Naive B cell (primary cell): ENCODE measurements at places on chromosomes 13 and 19.

DNA sequence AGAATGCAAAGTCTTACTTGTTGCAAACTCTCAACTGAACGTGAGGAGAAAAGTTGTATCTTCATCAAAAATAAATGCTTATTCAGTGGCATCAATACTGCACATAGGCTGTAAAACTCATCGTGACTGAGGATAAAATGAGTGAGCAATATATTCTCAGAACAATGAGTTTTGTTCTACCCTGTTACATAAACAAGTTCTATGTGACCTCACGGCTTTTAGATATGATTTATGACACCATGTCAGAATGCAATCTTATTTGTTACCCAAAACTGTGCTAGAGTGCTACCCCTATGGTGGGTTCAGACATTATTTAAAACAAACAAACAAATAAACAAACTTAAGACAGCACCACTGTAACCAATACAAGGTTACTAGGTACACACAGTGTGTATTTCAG lies 55.4 kb downstream of the FOXO1 start:
- no peak for DNase-seq

GRCh38 chr13:41660411-41660810 lies 203.1 kb downstream of the RGCC start:
- DNase-seq, result no peak

- no peak for DNase-seq
Measured at GRCh38 chr13:39306639-39307589, 268.7 kb downstream of the NHLRC3 start.

- DNase-seq, result no peak
Measured at GRCh38 chr13:40439928-40440327, 226.5 kb downstream of the FOXO1 start.

DNA sequence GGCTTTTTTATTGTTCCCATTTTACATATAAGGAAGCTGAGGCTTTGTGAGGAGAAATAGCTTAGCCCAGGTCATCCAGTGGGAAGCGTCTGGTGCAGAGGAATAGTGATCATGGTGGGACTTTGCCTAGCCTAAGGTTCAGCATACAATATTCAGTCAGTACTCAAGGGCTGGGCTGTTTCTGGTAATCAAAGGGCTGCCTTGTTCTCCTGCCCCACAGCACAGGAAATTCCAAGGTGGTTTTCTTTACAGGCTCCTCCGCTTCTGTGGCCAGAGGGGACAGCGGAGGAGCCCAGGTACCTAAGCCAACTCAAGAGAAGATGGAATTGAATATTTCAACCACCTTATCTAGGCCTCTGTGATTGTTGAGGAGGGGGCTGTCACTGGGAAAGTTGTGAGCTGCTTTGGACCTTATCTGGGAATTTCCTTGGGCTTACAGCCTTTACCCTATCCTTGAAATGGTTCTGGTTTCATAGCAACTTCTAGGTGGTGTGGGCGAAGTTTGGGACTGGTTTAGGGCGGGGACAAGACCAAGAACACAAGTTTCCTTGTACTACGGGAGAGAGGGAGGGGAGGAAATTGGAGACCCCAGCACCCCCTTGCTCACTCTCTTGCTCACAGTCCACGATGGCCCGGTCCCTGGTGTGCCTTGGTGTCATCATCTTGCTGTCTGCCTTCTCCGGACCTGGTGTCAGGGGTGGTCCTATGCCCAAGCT lies at the start of gene MIA:
Gene MIA (plus strand): TSS at position 606 of the 716 bp plus-strand sequence. CDS start 22 bp downstream, at position 628.
- no peak for DNase-seq

DNA sequence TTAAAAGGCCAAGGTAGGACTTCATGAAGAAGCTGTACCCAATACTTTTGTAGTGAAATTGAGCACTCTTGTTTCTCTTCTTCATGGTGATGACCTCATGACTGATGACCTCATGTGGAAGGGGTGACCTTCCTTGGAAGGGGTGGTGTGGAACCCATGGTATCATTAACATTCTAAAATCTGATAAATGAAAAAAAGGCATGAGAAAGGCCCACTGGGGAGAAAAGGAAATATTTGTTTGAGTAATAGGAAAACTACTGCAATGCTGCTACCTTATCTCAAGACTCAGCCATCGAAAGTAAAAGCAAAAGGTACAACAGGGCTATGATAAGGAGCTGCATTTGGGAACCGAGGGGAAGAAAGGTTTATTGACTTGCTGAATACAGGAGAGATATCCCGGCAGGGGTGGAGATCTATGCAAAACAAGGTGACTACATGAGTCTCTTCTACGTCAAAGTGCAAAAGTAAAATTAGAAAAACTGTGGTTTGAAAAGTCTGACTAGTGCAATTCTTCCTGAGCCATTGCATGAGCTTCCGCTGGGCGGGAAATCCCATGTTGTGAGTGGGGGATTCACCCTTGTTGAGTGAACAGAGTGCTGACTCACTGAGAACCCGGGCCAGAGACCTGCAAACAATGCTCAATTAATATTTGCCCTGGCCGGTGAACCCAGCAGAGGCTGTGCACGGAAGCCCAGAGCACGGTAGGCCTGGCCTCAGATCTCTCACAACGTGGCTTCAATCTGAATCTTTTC lies 138.9 kb upstream of the RFC3 start:
- DNase-seq, result peak; percentile 11

GRCh38 chr13:47019977-47020376 lies 123.1 kb upstream of the HTR2A start:
- DNase-seq, result no peak

- no peak for DNase-seq
Measured at GRCh38 chr13:28889086-28889732, 69.1 kb downstream of the MTUS2 start.

GRCh38 chr13:114111577-114111976 lies 20.8 kb downstream of the RASA3 start:
- no peak for DNase-seq

- DNase-seq, result no peak
Measured at GRCh38 chr19:13260883-13261653, 110.9 kb downstream of the IER2 start.

DNA sequence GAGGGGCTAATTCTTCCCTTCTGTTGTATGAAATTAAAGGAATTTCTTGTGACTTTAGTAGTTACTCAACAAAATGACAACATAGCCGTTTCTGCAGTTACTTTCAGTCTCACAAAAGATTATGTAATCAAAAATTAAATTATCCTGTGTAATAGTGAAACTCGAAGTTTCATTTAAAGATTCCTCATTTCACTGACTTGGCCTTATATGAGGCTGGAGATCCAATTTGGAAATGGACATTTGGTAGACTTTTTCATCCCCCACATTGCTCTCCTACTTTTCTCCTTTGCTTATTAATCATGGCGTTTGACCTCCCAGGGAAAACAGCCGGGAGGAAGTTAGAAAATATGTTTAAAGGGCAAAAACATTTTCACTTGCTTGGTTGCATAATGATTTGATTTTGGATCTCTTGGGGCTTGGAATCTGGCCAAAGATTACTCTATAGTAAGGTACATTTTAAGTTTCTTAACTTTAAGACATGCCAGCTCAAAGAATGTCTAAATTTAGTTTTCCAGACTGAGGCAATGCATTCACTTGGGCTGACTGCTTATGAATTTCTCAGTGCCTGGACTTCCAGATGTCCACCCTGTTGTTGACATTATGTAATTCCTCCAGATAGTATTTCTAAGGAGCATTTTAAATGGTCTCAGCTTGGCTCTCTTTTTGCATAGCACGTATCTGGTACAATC lies 1364.9 kb upstream of the MIR17HG start:
- no peak for DNase-seq

DNA sequence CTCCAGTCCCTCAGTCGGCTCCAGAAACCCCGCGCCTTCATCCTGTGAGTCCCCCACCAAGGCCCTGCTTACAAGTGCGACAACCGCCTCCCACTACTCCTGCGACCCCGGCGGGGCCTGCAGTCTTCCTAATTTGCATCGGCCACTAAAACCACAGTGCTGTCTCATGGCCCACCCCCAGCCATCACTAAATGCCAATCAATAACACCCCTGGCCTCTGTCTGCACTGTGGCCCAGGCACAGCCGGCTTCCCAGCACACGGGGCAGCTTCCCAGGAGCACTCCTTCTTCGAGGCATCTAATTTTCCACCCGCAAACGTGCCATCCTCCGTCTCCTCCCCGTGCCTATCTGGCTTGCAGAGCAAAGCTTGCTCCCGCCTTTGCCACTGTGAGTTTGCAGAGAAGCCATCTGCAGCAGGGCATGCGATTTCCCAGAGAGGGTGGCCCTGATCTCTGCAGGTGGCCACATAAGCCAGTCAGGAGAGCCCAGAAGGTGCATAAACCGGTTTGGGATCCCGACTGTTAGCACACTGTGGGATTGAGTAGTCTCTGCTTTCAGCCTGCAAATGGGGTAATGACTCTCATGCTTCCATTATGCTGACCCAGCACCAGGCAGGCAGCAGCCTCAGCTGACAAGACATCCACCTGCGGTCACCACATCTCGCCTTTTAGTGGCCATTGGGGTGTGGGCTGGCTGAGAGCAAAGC lies 34.0 kb upstream of the USE1 start:
- no peak for DNase-seq

GRCh38 chr13:78468621-78469020 lies 134.7 kb downstream of the POU4F1 start:
- no peak for DNase-seq

DNA sequence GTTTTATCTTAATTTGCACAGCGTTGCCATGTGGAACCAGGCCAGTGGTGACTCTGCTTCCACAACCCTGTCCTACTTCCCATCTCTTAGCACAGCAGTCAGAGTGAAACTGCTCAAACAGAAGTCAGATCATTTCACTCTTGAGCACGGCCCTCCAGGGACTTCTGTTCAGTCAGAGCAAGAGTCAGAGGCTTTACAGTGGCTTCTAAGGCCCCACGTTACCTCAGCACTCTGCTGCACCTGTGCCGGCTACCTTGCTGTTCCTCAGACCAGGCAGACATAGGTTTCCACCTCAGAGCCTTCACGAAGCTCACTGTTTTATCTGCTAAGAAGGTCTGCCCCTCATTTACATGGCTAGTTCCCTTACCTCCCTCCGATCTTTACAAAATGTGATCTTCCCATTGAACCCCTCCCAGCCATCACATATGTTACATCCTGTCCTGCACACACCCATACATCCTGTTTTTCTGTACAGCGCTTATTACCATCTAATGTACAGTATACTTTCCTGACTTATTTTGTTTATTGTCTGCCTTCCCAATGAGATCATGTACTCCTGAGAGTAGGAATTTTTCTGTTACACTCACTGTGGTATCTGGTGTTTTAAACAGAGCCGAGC lies 41.6 kb downstream of the TM9SF2 start:
- peak; percentile 81 for DNase-seq

- no peak for DNase-seq
Measured at GRCh38 chr19:14779151-14779550, 791 bp upstream of the ADGRE2 start.

- no peak for DNase-seq
Measured at GRCh38 chr13:76758257-76758656, 127.9 kb downstream of the KCTD12 start.

DNA sequence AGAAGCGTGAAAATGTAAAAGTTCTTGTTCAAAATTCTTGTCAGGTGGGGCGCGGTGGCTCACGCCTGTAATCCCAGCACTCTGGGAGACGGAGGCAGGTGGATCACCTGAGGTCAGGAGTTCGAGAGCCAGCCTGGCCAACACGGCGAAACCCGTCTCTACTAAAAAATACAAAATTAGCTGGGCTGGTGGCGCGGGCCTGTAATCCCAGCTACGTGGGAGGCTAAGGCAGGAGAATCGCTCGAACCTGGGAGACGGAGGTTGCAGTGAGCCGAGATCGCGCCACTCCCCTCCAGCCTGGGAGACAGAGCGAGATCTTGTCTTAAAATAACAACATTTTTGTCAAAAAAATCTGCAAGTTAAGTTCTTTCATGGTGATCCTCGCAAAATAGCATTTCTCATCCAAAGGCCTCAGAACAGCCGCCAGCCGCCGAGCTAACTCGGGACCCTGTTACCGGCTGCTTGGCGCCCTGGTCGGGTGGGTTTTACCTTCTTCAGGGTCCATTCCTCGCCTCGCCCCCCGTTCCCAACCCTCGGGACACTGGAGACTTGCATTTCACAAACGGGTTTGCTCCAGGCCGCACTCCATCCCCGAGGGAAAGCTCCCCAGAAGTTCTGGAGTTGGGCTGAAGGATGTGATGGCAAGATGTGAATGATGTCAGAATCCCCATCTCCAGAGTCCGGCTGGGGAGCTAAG lies 1.6 kb downstream of the LATS2 start:
- no peak for DNase-seq

DNA sequence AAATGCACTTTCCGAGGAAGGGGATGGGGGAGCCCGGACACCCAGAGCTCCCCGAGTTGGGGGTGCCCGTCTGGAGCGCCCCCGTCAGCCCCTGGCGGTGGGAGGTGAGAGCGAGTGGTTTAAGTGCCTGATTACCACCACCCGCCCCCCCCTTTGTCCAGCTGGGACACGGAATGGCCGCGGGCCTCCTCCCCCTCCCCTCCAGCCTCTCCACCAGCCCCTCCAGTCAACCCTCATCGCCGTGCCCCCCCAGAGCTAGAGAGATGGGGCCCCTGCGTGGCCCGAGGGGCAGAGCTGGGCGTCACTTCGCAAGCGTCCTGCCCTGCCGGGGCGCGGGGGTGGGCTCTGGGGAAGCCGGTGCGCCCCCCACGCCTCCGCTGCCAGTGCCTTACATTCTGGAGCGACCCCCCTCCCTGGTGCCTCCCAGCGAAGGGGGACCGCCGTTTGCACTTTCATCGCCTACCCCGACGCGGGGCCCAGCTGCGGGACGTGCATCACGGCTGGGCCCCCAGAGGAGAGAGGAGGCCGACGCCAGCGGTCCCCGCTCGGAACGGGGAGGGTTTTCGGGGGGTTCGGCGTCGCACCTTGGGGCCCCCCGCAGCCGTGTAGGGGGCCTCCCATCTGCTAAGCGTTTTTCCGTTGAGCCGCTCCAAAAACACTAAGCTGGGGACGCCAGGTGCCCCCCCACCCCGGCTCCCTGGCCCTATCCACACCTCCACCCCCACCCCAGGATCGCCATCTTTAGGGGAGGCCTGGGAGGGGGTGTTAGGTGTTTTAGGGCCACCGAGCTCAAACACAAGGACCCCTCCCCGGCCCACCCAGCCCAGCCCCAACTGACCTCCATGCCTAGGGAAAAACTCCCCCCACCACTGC lies 16.4 kb downstream of the SMIM24 start:
- DNase-seq, result no peak

DNA sequence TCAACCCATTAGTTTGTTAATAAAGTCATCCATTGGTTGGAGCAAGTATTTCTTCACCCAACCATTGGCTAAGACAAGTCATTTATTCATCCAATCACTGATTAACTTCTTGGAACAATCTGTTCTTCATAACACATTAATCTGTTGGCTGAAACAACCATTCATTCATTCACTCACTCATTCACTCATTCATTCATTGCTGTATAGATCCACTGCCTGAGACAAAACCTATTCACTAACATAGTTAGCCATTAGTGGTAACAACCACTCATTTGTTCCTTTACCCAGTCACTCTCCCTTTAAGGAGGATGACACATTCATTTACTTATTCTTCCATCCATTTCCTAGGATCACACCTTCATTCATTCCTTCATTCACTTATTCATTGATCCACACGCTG lies 15.2 kb downstream of the EML2 start:
- no peak for DNase-seq

DNA sequence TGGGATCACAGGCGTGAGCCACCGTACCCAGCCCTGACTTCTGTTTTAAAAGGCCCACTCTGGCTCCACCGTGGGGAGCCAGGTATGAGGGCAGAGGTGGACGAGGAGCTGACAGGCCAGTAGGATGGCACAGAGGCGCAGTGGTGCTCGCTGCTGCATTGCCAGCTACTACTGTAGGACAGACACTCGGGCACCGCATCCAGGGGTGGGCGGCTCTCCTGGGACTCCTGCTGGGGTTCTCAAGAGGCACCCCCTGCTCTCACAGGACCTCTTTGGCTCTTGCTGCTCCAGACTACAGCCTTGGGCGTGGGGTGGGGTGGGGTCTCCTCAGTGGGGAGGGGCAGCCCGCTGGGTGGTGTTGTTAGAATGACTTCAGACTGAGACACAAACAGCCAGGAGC lies 53.4 kb downstream of the LATS2 start:
- DNase-seq, result no peak

- DNase-seq, result no peak
Measured at GRCh38 chr13:42071672-42072419, 23.4 kb downstream of the DGKH start.
